ENCODE measurements at places on chromosomes 12 and 14. TPM values are rescaled to one million over a fixed set of nuclear protein-coding genes. Genes with fewer than 3 reads are reported as not detected.

DNA sequence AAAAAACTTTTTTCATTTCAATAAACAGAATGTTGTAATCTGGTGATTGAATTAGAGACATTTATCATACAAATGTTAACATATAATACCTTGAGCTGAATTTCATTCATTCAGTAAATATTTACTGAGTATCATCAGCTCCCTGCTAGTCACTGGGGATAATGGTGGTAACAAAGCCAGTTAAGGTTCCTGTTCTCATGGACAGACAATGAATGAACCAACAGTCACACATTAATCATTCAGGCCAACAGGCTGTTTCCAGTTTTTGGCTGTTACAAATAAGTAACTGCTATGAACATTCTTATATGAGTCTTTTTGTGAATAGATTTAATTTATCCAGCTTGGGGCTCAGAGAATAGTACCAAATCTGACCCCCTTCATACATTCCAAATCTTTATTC lies 13.5 kb downstream of the EXD2 start:
- no peaks in the 10 kb centered on the region for H3K36me3 ChIP-seq
- no peak for DNase-seq
- H3K4me3 ChIP-seq, result no peak overlapping the region

NEDD8 gene
- total RNA-seq, result 44.1 TPM

DNA sequence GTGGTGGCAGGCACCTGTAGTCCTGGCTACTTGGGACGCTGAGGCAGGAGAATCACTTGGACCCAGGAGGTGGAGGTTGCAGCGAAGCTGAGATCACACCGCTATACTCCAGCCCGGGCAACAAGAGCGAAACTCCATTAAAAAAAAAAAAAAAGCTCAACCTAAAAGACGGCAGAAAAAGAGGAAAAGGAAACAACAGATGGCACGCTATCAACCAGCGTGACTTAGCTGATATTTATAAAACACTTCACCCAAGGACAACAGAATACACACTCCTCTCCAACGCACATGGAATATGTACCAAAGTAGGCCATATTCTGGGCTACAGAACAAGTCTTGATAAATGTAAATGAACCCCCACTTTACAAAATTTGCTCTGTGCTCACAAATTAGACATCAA lies 34.0 kb upstream of the CLMN start:
- no peak overlapping the region for H3K27ac ChIP-seq
- H3K36me3 ChIP-seq, result no peaks in the 10 kb centered on the region
- no peak for DNase-seq
- H3K4me3 ChIP-seq, result no peak overlapping the region
- H3K27me3 ChIP-seq, result no peaks in the 10 kb centered on the region

SUOX gene
- 30.2 TPM for total RNA-seq

CCT2 gene
- 37.7 TPM for total RNA-seq

DNA sequence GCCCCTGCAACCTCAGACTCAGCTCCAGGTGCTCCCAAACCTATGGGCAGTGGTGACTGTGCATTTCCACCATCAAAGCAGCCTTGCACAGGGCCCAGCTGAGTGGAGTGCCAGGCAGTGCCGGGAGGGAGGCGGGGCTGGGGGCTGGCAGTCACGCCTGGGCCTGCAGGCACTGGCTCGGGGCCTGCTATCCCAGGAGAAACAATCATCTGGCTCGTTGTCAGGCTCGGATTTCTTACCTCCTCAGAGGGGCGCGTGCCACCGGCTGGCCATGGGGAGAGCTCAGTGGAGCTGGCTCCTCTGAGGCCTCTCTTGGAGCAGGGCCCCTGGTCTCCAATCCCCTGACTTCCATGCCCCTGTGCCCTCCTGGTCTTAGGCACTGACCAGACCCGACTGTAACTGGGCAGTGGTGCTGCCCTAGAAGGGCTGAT lies 20.2 kb upstream of the PPP1R13B start:
- no peak overlapping the region for H3K27ac ChIP-seq
- no peaks in the 10 kb centered on the region for H3K36me3 ChIP-seq
- no peak for DNase-seq
- H3K4me1 ChIP-seq, result peaks cover 4% of the 10 kb centered on the region

DNA sequence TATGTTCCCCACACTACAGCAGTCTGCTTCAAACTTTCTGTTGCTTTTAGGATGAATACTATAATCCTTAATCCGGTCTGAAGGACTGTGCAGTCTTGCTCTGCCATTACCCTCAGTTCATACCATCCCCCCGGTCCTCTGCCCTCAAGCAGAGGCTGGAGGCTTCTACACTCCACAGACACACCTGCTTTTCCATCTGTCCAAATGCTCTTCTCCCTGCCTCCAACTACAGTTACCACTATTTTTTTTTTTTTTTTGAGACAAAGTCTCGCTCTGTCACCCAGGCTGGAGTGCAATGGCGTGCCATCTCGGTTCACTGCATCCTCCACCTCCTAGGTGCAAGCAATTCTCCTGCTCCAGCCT lies 19.3 kb upstream of the KCNH3 start:
- H3K4me3 ChIP-seq, result no peak overlapping the region
- no peak for DNase-seq
- no peaks in the 10 kb centered on the region for H3K4me1 ChIP-seq
- no peak overlapping the region for H3K27ac ChIP-seq

OVCH1 gene
- total RNA-seq, result 0.40 TPM

DNA sequence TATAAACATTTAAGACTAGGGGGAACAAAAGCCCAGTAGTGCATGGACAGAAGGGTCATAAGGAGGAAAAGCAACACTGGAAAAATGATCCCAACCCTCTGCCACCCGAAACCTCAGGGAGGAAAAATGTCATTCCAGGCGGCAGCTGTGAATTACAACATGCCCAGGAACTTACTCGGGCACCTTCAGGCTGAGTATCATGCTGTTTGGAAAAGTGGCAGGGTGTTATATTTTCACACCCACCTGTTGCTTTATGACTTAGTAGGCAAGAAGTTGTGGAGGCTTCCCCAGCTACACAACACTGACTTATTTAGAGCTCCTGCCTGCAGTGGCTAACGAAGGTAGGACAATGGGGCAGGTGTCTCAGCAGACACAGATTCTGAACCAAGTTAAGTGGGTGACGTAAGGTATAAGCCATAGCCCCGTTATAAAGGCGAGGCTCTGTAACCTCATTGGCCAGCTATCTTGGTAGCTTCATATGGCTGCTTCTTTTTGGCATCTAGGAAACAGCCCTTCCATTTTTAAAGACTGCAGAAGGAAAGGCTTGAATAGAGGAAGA lies 96.1 kb upstream of the IFNG-AS1 start:
- H3K4me1 ChIP-seq, result no peaks in the 10 kb centered on the region
- H3K36me3 ChIP-seq, result no peaks in the 10 kb centered on the region
- H3K27me3 ChIP-seq, result no peaks in the 10 kb centered on the region
- no peak overlapping the region for H3K4me3 ChIP-seq
- no peak overlapping the region for H3K27ac ChIP-seq
- DNase-seq, result no peak

TMTC1 gene
- 17.7 TPM for total RNA-seq
